Right renal cortex interstitium (tissue), 3 donors: ENCODE measurements at places on chromosomes 5 and 9. TPM values are rescaled to one million over a fixed set of nuclear protein-coding genes. Genes with fewer than 3 reads are reported as not detected.

GRCh38 chr5:169445191-169445590, 138.4 kb upstream of the SPDL1 start:
- DNase-seq, result no peak

- no peak for DNase-seq
Observed at GRCh38 chr9:15944341-15944740, 391.5 kb downstream of the CCDC171 start.

DNA sequence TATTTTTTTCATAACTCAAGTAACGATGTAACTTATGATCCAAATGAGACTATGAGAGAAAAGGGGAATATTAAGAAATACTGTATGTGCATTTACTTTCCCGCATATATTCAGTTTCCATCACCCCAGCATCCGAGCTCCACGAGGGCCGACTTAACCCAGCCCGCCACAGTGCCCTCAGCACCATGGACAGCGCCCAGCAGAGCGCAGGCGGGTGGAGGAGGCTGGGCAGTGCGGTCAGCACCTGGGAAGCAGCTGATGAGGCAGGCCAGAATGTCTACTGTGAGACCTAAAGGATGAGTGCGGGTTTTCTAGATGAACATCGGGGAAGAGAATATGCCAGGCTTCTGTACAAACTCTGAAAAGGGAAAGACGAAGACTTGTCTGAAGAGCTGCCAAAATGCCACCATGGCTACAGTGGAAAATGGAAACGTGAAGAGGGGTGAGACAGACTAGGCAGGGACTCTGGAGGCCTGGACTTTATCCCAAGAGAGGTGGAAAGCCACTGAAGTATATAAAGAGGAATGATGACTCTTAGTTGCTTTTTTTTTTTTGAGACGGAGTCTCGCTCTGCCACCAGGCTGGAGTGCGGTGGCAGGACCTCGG, 34.5 kb upstream of the MED27 start:
- DNase-seq, result peak; percentile 33

- no peak for DNase-seq
Observed at GRCh38 chr5:40378396-40379177, 301.1 kb upstream of the PTGER4 start.

DNA sequence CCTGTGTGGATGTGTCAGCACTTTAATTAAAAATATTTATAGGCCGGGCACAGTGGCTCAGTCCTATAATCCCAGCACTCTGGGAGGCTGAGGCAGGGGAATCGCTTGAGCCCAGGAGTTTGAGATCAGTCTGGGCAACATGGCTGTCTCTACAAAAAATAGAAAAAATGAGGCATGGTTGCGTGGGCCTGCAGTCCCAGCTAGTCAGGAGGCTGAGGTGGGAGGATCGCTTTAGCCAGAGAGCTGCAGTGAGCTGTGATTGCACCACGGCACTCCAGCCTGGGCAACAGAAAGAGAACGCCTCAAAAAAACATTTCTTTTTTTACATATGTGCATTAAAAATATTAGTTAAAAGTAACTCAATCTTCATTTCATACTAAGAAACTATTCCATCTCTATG, 6.2 kb downstream of the TBC1D9B start:
- no peak for DNase-seq

DNA sequence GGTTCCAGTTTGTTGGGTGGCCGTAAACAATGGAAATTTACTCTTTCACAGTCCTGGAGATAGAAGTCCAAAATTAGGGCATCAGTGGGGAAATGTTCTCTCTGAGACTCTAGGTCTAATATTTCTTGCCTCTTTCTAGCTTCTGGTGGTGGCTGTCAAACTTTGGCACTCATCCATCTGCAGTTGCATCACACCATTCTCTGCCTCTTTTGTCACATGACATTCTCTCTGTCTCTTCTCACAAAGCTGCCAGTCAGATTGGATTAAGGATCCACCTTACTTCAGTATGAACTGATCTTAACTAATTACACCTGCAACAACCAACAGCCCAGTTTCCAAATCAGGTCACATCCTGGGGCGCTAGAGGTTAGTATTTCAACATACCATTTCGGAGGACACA, 222.9 kb upstream of the FTMT start:
- no peak for DNase-seq

DNA sequence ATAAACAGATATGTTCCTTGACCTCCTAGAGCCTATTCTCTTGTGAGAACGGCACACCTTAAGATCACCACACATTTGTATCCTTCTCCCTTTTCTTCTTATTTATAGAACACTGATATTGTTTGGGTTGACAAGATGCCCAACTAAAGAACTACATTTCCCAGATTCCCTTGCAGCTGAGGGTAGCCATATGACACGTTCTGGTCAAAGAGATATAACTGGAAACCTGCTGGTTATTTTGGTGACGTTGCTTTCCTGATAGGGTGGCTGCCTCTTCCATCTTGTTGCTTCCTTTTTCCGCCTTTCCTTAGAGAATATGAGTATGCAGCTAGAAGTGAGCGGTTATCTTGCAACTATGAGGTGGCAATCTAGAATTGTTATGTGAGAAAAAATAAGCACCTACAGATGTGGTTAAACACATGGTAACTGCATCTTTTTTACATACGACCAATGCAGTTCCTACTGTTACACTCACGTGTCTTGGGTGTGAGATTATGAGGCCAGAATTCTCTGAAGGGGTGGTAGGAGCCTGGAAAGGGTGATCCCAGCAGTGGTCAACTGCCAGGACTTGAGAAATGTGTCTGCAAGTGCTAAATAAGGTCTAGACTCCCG, 72.9 kb downstream of the SEC61B start:
- no peak for DNase-seq

GRCh38 chr9:16485575-16486321, 384.7 kb downstream of the BNC2 start:
- DNase-seq, result no peak

GRCh38 chr5:33375900-33376299, 64.9 kb upstream of the TARS1 start:
- DNase-seq, result no peak

GRCh38 chr9:35489313-35490154, at the start of gene RUSC2:
TSS of gene RUSC2 (plus strand) at chr9:35490111. CDS start at chr9:35546522, 56,411 bp downstream.
- DNase-seq, result peak; percentile 77

DNA sequence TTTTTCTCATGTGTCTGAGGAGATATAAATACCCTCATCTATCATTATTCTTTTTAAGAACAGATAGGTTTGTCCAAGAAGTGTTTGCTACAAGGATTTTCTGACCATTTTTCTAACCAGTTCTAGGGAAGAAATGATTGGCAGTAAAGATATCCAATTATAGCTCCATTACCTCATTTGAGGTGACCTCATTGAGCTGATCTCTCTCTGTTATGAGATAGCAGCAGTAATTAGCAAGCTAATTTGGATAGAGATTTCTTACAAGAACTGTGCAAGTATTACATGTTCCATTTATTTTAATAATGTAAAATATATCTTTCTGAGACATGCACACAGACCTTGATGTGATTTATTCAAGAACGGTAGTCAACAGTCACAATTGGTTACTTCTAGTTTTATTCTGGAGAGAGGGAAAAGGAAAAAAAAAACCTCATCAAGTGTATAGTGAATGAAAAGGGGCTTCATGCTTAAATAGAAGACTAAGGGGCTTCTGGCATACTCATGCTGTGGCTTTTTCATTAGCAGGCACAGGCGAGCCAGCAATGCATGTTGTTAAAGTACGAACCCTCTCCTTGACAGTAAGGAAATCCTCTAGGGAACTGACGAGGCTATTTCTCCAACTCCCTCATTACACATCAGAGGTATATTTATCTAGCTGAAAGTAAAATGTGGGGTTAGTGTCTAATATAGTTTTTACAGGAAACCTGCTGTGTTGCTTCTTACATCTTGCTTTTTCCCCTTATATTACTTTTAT, 127.3 kb downstream of the NUDT12 start:
- DNase-seq, result no peak

GRCh38 chr5:14715481-14715880, 51.0 kb downstream of the OTULIN start:
- DNase-seq, result no peak

- DNase-seq, result no peak
Observed at GRCh38 chr5:142939884-142940283, 169.7 kb downstream of the ARHGAP26 start.

DNA sequence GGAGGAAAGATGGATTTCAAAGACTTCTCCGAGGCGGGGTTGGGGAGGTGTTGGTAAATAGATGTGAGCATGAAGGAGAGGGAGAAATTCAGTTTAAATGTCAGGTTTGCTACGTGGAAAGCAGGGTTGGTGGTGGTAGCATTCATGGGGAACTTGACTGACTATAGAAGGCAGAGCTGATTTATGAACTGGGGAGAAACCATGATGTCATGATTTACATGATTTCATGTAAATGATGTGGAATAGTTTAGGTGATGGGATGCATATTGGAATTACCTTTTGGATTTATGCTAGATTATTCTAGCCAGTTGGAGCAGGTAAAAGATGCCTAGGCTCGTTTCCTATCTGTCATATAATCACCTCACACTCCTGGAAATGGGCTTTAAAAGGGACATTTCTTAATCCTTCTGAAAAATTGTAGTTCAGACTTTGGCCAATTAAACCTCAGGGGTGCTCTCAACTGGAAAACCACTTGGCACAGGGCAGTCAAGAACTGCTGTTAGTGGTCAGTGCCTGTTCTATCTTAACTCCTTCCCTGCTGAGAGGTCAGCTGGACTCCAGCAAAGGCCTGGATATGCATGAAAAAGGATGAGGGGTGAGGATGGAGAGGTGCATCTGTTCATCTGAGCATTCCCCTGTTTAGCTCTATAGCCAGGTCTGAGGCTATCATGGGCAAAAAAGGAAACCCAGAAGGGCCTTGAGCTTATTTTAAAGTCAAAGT, 50.1 kb upstream of the BASP1 start:
- no peak for DNase-seq

GRCh38 chr9:109729513-109729912, 50.5 kb upstream of the PALM2AKAP2 start:
- no peak for DNase-seq

Gene GFPT2
- polyA plus RNA-seq, result 4.3 TPM

Gene STPG3
- polyA plus RNA-seq, result 1.1 TPM

Gene BTNL9
- 5.4 TPM for polyA plus RNA-seq

Gene WDR31
- 7.2 TPM for polyA plus RNA-seq

Gene CCL21
- polyA plus RNA-seq, result 16.5 TPM

Gene KCNV2
- not detected for polyA plus RNA-seq

Gene STK32A
- polyA plus RNA-seq, result 14.3 TPM
